ENCODE measurements at places on chromosomes 3 and 15. TPM values are rescaled to one million over a fixed set of nuclear protein-coding genes. Genes with fewer than 3 reads are reported as not detected.

DNA sequence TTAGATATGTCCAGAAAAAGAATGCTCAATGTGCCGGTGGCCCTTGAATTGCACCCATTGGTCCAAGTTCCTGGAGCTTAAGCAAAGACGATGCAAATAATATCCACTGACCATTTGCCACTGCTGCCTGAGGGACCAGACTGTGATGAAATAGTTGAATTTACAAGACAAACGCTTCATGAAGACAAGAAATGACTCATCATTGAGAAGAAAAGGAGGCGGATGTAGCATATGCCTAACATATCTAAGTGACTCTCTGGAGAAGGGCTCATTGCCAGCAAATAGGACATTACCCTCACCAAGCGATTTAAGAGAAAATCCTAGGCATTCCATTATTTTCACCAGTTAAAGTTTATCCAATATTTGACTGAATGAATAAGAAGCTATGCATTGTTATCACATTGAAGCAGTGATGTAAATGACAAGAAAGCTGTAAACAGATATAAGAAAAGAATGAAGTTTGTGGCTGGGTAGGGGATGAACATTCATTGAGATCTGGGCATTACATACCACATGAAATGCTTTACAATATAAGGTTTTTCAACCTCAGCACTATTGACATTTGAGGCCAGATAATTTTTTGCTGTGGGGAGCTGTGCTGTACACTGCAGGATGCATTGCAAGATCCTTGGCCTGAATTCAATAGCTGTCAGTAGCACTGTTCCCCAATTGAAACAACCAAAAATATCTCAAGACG, 48.9 kb upstream of the CPNE4 start:
- no peak overlapping the region for H3K27ac ChIP-seq
- no peak overlapping the region for H3K4me3 ChIP-seq
- DNase-seq = no peak
- no peaks in the 10 kb centered on the region for H3K4me1 ChIP-seq

DNA sequence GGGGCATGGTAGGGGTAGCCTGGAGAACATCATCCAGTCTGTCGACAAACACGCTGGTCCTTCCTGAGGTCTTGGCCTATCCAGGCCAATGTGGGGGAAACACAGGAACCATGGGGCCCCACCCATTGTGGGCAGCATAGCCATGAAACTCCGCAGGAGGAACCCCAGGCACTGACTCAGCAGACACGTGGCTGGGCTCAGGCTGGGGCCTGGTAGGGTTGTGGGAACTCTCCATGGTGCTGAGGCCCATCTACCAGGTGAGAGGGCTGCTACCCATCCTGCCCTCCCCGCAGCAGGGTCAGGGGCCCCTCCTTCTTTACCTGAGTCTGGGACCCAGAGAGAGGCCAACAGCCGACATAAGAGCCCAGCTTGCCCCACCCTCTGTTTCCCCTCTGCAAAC, 22.6 kb upstream of the CACNA2D2 start:
- H3K27ac ChIP-seq = no peak overlapping the region
- H3K4me3 ChIP-seq = no peak overlapping the region
- H3K4me1 ChIP-seq = no peaks in the 10 kb centered on the region
- DNase-seq = no peak

- DNase-seq = no peak
- no peaks in the 10 kb centered on the region for H3K4me1 ChIP-seq
- no peaks in the 10 kb centered on the region for H3K27me3 ChIP-seq
- H3K27ac ChIP-seq = peak overlapping the region; percentile 52
- no peak overlapping the region for H3K4me3 ChIP-seq
Observed at GRCh38 chr15:41919954-41920538, 26.2 kb upstream of the SPTBN5 start.

Gene TIMP4
- 10.6 TPM for total RNA-seq

DNA sequence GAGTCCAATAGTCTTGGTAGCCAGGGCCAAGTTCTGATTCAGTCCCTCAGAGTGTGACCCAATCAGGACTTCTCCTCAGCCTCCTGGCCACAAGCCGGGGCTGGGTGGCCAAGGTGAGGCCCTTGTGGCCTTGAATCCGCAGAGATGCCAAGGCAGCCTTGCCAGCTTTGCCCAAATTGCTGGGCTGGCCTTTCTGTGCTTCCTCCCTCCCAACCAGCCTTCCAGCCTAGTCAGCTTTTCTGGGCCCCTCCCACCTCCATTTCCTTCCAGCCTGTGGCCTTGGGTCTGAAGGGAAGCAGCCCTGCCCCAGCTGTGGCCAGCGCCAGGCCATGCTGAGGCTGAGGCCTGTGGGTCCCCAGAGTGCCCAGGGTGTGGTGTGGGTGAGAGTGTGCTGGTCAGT, 34.3 kb upstream of the ANKDD1A start:
- peak; percentile 51 for DNase-seq
- no peak overlapping the region for H3K4me3 ChIP-seq
- H3K27me3 ChIP-seq = no peaks in the 10 kb centered on the region
- H3K36me3 ChIP-seq = no peaks in the 10 kb centered on the region
- H3K27ac ChIP-seq = peak overlapping the region; percentile 64
- H3K4me1 ChIP-seq = no peaks in the 10 kb centered on the region

Gene ABTB1
- total RNA-seq = 37.4 TPM

Gene EPHB3
- 30.1 TPM for total RNA-seq

DNA sequence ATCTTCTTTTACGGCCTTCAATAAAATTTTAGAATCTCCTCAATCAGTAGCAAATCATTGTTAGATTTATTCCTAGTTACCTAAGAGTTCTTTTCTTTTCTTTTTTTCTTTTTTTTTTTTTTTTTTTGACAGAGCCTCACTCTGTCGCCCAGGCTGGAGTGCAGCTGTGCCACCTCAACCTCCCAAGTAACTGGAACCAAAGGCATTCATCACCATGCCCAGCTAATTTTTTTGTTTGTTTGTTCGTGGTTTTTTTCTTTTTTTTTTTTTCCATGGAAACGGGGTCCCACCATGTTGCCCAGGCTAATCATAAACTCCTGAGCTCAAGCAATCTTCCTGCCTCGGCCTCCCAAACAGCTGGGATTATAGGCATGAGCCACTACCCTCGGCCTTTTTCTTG, 30.4 kb upstream of the AEN start:
- H3K27ac ChIP-seq = no peak overlapping the region
- no peaks in the 10 kb centered on the region for H3K27me3 ChIP-seq
- H3K4me1 ChIP-seq = no peaks in the 10 kb centered on the region
- H3K4me3 ChIP-seq = no peak overlapping the region

Gene TMOD2
- total RNA-seq = 25.3 TPM

DNA sequence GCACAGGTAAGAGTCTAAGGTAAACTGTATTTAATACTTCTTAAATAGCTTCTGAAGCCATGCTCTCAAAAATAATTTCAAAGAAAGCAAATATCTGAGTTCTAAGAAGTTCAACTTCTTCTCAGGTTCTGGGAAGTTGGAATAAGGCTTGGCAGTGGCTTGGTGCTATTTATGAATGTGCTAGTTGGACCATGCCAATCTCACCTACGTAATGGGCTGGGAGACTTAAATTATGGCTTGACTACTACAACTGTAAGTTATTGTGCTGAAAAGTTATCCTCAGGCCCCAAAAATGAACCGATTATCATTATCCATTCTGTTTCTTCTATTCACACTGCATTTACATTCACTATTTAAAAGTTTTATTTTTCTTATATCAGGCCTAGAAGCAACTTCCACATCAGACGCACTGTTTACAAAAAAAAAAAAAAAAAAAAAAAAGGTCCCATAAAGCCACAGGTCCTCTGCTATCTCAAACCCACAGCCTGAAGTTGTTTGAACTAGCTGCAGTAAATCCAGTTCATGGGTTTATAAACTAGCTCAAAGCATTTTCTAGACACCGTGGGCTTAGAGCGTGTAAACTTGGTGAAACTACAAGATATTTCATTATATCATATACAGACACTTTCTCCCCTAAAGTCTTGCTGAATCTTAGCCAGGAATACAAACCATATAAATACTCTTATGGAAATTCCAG, 3.4 kb downstream of the LRIG1 start:
- no peak for DNase-seq
- peak overlapping the region; percentile 94 for H3K27ac ChIP-seq
- no peaks in the 10 kb centered on the region for H3K4me1 ChIP-seq
- no peaks in the 10 kb centered on the region for H3K27me3 ChIP-seq
- no peak overlapping the region for H3K4me3 ChIP-seq

DNA sequence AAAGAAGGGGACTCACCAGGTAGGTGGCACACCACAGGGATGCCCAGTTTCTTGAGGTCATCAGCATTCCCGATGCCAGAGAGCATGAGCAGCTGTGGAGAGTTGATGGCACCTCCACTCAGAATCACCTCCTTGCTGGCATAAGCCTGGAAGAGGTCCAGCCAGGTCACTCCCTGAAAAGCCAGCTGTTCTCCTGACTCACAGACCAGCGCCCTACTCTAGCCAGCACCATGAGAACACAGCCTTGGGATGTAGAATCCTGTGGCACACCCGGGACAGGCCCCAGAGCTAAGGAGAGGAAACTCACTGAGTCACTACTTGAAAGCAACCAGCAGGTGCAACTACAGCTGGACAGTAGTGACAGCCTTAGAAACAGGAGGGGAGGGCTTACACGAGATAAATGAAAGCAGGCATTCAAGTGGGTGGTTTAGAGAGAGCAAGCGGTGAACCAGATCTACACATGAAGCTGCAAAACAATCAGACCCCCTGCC, 24.5 kb downstream of the CHDH start:
- no peak overlapping the region for H3K27ac ChIP-seq
- no peaks in the 10 kb centered on the region for H3K4me1 ChIP-seq
- no peaks in the 10 kb centered on the region for H3K36me3 ChIP-seq
